Type B pancreatic cell (in vitro differentiated cells): ENCODE measurements at places on chromosomes 6 and 20.

- no peak overlapping the region for H3K4me3 ChIP-seq
- no peak for DNase-seq
- peaks cover 8% of the 10 kb centered on the region for H3K27me3 ChIP-seq
- H3K36me3 ChIP-seq: peaks cover 35% of the 10 kb centered on the region
These were observed 12.9 kb downstream of the NKX2-4 start for GRCh38 chr20:21384308-21384892.

GRCh38 chr6:168194732-168195567 lies 115.9 kb upstream of the FRMD1 start:
- peak; percentile 66 for DNase-seq
- peaks cover 13% of the 10 kb centered on the region for H3K27me3 ChIP-seq
- no peak overlapping the region for H3K27ac ChIP-seq
- H3K4me1 ChIP-seq: peaks cover 29% of the 10 kb centered on the region
- no peak overlapping the region for H3K4me3 ChIP-seq
- H3K36me3 ChIP-seq: no peaks in the 10 kb centered on the region

DNA sequence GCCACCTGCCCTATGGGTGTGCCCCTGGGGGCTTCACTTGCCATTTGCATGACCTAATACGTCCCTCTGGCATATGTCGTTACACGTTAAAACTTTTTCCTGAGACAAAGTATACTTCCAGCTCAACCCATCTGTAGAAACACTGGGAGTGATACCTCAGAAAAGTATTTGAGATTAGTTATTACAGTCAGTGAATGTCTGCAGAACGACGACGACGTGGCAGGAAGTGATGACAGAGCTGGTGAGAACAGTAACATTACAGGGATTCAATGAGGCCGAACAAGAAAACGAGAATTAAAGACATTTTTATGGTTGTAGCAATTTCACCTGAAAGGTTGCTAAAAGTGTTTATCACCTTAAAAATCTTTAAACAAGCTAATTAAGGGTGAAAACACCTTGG lies 40.2 kb downstream of the SASH1 start:
- peaks cover 32% of the 10 kb centered on the region for H3K4me1 ChIP-seq
- no peak overlapping the region for H3K27ac ChIP-seq
- H3K27me3 ChIP-seq: no peaks in the 10 kb centered on the region

GRCh38 chr6:135842618-135843392 lies 8.7 kb upstream of the PDE7B start:
- H3K4me1 ChIP-seq: peaks cover 8% of the 10 kb centered on the region
- no peak overlapping the region for H3K4me3 ChIP-seq
- no peak for DNase-seq
- H3K36me3 ChIP-seq: no peaks in the 10 kb centered on the region
- H3K27me3 ChIP-seq: no peaks in the 10 kb centered on the region
- no peak overlapping the region for H3K27ac ChIP-seq

DNA sequence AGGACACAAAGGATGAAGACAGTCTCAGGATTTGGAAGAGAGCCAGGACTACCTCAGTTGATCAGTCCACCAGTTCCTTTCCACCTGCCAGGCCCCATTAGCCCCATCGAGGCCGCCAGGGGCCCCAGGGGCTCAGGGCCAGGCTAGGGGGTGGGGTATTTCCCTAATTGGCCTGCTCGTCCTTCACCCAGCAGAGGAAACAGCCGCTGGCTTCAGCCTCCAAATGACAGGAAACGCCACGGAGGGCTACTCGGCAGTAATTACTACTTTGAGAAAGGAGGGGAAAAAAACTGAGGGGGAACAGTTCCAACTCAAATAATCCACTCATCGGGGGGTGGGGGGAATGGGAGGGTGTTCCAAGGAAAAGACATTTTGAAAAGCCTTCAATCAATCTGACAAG lies 42.7 kb downstream of the MAFB start:
- H3K36me3 ChIP-seq: no peaks in the 10 kb centered on the region
- DNase-seq: no peak
- no peak overlapping the region for H3K27ac ChIP-seq
- no peaks in the 10 kb centered on the region for H3K27me3 ChIP-seq
- peak overlapping the region; percentile 45 for H3K4me3 ChIP-seq

DNA sequence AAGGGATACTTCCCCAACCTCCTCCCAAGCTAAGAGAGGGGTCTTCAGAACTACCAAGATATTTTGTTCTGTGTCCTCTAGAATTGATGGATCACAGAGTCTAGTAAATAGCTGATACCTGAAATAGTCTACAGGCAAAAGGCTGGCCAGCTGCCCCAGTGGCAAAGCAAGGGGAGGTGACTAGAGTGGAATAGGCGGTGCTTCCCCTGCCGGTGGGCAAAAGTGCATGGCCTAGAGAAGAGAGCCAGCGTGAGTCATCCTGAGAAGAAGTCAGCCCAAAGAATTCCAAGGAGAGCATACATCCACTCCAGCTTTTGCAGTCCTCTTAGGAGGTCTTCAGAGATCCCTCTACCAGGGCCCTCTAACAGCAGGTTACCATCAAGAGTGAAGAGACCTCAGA lies 14.7 kb downstream of the DPPA5 start:
- H3K36me3 ChIP-seq: no peaks in the 10 kb centered on the region
- no peak overlapping the region for H3K27ac ChIP-seq
- H3K4me3 ChIP-seq: no peak overlapping the region
- DNase-seq: no peak
